ENCODE measurements at places on chromosomes 7 and 10. TPM values are rescaled to one million over a fixed set of nuclear protein-coding genes. Genes with fewer than 3 reads are reported as not detected.

GRCh38 chr7:132877573-132877972 lies 204.3 kb downstream of the CHCHD3 start:
- no peak for DNase-seq

Gene AKR1E2
- total RNA-seq: 49.0 TPM

- DNase-seq: no peak
Observed at GRCh38 chr7:37782166-37782565, 66.2 kb upstream of the NME8 start.

DNA sequence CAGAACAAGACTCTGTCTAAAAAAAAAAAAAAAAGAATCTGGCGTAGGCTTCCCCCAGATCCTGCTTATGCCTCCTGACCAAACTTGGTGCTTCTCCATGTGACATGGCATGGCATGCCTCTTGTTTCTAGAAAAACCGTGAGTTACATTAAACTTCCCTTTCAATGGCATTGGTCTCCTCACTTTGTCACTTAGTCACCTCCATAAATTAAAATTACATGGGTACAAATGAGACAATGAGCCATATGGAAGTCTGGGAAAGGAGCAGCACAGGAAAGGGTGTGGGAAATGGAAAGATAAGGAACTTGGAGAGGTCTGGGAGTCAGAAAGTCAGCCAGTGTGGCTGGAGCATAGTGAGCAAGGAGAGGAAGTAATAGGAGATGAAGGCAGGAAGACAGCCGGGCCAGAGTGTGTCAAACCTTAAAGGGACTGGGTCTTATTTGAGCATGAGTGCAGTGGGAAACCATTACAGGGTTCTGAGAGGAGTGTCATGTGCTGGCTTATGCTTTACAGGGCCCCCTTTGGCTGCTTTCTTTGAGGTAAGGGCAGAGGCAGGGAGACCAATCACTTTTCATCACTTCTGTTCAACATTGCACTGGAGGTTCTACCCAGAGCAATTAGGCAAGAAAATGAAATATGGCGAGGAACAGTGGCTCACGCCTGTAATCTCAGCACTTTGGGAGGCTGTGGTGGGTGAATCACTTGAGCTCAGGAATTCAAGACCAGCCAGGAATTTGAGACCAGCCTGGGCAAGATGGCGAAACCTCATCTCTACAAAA lies 21.3 kb upstream of the ZMIZ2 start:
- no peak for DNase-seq

DNA sequence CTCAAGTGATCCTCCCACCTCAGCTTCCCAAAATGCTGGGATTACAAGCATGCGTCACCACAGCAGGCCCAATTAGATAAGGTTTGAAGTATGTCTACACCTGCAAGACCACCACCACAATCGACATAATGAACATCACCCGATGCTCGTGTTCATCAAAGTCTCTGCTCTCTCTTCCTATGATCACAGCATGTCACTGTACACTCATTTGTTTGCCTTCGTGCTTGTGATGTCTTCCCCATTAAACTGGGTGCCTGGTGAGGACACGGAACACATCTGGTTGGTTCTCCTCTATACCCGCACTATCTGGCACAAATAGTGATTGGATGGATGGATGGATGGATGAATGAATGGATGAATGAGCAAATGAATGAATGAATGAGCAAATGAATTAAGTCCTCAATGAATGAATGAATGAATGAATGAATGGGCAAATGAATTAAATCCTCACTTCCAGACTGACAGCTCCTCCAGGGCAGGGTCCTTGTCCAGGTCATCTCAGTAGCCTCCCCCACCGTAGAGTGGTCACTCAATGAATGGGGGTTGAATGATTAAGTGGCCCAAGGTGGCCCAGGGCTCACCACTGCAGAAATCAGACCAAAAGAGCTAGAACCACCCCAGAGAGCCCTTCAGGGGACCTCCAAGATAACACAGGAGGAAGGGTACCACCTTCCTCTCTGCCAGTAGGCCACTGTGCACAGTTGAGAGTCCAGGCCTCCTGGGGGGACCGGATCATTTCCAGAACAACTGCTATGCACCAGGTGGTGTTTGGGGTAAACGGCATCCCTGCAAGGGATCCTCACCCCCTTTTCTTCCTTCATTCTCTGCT lies 101.9 kb upstream of the TNRC18 start:
- DNase-seq: no peak

GRCh38 chr10:92690915-92691590 lies 1.3 kb downstream of the HHEX start:
- DNase-seq: no peak

GRCh38 chr7:80393786-80394185 lies 118.1 kb downstream of the GNAT3 start:
- DNase-seq: no peak

- DNase-seq: no peak
Observed at GRCh38 chr10:50604809-50605208, 18.9 kb downstream of the SGMS1 start.

Gene CYP26C1
- total RNA-seq: 0.16 TPM

Gene CACNA2D1
- total RNA-seq: 149 TPM

DNA sequence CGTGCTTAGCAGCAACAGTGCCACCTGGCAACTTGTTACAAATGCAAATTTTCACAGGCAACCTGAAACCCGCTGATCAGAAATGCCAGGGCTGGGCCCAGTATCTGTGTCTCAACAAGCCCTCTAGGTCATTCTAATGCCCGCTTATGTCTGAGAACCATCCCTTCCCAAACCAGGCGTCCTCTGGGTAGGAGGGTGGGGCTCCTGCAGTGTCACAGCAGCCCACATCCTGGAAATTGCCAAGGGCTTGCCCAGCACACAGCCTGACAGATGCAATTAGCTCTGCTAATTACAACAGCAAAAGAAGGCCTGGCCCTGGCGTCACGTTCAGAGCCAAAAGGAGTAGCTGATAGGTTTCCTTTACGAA lies 15.9 kb downstream of the ITPRIP start:
- DNase-seq: no peak

- DNase-seq: no peak
Observed at GRCh38 chr7:85186083-85186520, 754 bp downstream of the SEMA3D start.

Gene THSD7A
- 41.0 TPM for total RNA-seq

GRCh38 chr10:86958116-86958900 lies at the start of gene SNCG:
SNCG (plus strand) TSS chr10:86958599; CDS start chr10:86958698, 99 bp downstream.
- peak; percentile 18 for DNase-seq

GRCh38 chr7:1619152-1620079 lies 49.6 kb upstream of the PSMG3 start:
- DNase-seq: no peak

- DNase-seq: no peak
Observed at GRCh38 chr7:12927635-12928434, 240.4 kb downstream of the ARL4A start.

Gene NODAL
- 2.2 TPM for total RNA-seq

Data from occipital lobe (tissue), 3 donors.